NCI-H1092 treated with DMSO at 0.1 percent for 48 hours (cell line): ENCODE measurements at places on chromosomes 5 and 9.

GRCh38 chr5:108634617-108635288 is 112.9 kb upstream of the FER start:
- no peak for DNase-seq

DNA sequence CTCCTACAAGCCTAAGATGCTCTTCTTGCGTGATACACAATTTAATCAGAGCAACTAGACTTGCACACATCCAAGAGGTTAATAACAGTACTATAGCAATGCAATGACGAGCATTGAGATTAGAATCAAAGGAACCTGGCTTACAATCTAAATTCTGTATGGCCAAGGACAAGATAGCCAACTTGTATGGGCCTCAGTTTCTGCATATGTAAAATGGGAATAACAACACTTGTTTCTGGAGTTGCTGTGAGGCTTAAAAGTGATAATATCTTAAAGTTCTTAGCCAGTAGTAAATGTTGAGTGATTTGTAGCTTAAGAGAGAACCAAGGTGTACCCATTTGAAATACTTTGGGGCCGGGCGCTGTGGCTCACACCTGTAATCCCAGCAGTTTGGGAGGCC is 2.2 kb upstream of the PUM3 start:
- DNase-seq, result no peak

DNA sequence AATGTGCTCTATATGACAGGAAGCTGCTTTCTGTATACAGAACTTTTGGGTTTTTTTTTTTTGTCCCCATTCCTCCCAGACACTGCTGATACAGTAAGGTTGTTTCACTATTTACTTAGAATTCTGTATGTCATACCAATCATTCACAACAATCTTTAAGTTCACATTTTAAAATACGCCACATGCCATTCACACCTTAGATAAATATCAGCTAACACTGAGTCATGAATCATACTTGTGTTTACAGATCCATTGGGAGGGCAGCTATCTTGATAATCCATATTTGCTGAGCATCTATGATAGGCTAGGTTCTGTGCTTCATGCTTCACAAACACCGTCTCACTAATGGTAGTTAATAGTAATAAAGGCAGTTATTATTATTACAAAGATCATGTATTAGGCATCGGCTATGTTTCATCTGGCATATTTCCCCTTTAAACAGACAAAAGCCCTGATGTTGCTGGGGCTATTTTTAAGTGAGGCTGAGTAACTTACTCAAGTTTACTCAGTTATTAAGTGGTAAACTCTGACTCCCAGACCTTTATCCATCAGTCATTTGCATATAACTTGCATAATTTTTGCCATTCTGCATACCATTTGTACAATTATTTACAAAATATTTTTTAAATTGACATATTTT is 152.2 kb upstream of the HMHB1 start:
- DNase-seq, result no peak

GRCh38 chr5:98527846-98528245 is 245.6 kb upstream of the RGMB start:
- DNase-seq, result no peak

DNA sequence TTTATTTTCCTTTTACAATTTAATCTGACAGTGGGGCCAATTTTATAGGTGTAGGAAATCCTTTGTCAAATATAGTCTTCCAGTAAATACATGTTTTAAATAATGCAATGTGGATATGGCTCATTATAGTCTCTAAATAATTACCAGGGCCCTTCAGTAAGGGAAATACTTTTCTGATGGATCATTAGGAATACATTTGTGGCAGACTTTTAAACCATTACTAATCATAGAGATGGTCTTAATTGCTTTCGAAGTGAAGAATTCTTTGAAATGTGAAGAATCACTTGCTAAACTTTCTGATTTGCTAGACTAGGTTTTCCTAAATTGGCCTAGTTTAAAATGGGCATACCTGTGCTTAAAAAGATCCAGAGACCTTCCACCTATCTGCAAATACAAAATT is 105.6 kb upstream of the ELL2 start:
- no peak for DNase-seq

DNA sequence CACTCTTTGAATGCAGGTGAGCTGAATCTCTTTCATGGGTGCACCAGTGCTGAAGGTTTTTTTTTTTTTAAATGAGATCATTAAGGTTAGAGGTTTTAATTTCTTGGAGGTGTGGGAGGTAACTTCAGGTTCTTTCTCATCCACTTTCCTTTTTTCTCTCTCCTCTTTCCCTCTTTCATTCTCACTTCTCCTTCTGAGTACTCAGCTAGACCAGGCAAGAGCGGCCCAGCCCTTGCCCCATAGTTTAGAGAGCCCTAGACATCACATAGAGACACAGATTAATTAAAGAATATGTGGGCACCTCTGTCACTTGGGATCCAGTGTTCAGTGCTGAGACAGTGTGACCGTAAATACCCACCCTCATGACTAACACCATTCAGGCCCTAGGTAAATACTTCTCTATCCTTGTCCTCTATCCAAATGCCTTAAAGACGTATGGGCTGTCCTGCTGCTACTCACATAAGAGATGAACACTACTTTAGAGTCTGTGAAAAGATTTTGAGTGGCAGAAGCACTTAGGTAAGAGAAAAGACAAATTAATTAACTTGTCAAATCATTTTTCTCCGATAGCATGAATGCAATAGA is 174.1 kb downstream of the TLE4 start:
- DNase-seq, result no peak

GRCh38 chr9:129587487-129588262 is 33.2 kb downstream of the C9orf50 start:
- DNase-seq, result no peak

GRCh38 chr9:107620801-107621200 is 131.2 kb upstream of the KLF4 start:
- no peak for DNase-seq

- DNase-seq, result peak; percentile 90
These were observed 663 bp upstream of the SMIM27 start for GRCh38 chr9:32551276-32552051.

DNA sequence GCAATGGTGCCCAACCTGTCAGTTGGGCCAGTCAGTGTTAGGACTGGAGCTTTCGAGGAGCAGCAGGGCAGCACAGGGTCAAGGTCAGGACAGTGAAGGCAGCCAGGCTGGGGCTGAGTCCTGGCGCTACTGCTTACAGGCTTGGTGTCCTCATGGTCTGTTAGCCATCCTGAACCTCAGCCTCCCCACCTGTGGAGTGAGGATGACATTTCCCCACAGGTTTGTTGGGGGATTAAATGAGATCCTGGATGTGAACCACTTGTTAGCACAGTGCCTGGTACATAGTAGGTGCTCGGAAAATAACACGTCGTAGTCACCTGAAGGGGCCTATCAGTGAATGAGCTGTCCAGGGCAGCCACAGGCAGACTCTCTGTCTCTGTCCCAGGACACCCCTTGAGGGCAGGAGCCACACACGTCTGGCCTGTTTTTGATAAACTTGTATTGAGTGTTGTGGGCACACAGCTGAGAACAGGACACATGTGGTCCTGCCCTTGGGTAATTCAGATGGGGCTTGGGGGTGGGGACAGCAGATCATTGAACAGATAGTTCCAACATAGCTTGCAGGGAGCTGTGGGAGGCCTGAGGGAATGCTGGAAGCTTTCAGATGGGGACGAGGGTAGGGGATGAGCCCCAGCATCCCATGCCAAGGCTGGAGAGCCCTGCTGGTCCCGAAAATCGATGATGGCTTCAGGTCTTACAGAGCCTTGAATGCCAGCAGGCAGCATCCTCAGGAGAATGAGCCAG is 69.3 kb downstream of the AMBP start:
- no peak for DNase-seq

DNA sequence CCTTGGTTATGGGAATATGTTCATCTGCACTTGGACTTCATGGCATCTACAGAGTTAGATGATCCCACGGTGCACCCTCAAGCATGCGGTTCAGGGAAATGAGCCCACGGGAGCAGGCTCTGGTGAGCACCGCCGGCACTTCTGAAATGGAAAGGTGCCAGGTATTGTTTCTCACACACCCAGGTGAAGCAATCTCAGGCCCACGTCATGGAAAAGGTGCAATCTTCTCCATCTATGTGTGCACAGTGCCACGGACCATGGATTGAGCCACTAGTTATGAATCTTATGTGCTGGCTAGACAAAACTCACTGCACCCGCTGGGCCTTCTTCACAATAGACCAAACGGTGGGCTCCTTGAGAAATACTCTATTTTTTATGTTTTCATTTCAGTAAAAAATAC is 27.3 kb downstream of the IRX1 start:
- no peak for DNase-seq

DNA sequence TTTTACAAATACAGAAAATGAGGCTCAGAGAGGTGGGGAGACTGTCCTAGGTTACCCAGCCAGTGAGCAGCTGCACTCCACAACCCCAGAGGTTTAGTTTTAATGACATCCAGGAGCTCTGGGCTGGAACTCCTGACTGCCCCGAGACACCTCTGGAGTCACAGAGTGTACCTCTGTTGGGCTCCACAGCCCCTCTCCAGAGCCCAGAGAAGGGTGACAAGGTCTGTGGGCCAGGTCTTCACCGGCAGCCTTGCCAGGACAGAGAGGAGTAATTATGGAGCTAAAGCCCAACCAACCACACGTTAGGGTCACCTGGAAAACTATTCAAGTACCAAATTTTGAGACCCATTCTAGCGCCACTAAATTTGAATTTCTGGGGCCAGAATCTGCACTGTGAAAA is 11.1 kb downstream of the CDX1 start:
- no peak for DNase-seq

DNA sequence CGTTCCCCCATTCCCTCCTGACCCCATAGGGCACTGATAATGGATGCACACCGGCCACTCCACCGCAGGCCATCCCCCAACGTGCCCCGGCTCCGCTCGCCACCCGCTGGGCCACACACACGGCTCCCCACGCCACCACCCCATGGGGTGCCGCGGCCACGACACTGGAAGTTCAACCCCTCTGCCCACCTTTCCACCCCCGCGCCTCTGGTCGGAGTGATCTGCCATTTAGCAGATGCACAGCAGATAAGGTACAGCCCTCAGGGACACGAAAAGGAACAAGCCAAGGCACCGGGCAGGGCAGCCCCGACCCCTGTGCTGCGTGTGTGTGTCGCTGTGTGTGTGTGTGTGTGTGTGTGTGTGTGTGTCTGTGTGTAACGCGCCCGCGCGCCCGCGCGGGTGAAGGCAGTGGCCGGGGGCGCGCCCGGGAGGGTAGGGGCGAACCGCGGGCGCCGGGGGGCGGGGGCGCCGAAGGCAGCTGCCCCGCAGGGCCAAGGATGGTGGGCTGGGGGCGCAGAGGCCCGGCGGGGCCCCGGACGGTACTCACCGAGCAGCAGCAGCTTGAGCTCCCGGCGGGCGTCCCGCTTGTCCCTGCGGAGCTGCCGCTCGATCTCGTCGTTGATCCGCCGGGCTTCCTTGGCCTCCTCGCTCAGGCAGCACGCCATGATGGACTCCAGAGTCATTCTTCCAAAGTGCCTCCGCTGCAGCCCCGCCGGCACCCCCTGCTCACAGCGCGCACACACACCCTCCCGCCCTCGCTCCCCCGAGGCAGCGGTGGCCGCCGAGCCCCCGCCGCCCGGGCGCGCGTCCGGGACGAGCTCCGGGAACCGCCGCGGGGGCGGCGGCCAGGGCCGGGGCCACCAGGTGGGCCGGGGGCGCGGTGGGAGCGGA is 813 bp downstream of the GNAQ start:
- DNase-seq, result peak; percentile 40

GRCh38 chr5:74185599-74185998 is 454.9 kb downstream of the ENC1 start:
- DNase-seq, result peak; percentile 33

- no peak for DNase-seq
These were observed 15.0 kb upstream of the SHB start for GRCh38 chr9:38083858-38084555.

DNA sequence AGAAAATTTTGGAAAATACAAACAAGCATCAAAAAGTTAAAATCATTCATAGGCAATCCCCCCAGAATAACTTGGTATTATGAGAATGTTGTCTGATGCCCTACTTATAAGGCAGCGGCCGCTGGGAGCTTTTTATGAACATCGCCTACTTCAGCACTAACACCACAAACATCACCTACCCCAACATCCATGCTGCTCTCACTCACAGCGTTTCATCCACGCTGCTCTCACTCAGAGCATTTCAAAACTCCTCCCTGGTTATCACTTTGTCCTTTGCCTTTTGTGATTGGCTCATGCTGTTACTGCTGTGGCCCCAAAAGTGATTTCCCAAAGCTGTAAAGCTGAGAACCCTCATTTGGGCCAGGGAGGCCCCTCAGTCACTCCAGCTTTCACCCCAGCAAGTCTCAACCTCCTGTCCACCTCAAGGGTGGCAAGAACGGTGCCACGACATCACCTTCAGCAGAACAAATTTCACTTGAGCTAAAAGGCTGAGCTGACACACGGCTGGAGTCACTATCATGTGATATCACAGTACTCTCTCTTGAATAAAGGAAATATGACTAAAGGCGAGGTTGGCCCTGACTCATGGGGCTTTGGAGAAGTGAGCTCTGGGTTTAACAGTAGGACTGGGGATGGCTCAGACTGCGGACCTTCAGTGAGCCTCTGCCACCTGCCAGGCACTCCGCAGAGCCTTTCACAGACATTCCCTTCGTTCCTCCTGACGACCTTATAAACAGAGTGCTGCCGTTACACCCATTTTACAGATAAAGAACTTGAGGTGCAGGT is 25.2 kb downstream of the SHC3 start:
- DNase-seq, result no peak

GRCh38 chr9:18384066-18384465 is 89.9 kb upstream of the ADAMTSL1 start:
- no peak for DNase-seq

- no peak for DNase-seq
These were observed 69.5 kb upstream of the IER5L start for GRCh38 chr9:129247285-129248153.

- no peak for DNase-seq
These were observed 25.9 kb downstream of the SRP19 start for GRCh38 chr5:112886975-112887374.

DNA sequence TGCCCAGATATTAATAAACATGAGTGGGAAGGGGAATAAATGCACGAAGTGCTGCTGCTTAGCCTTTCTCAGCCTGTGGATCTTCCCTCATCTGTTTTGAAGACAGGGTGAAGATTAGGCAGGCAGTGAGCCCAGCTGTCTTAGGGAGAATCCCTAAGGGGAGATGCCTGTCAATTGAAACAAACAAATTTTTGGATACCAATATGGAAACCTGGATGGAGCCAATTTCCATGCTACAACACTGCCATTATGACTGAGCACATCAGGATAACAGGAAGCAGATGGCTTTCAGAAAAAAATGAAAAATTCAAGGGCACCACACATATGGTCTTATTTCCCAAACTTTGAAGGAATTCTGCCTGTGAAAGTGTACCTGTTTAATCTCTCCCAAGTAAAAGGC is 80.3 kb downstream of the HMHB1 start:
- no peak for DNase-seq

GRCh38 chr5:3346111-3346820 is 249.4 kb upstream of the IRX1 start:
- no peak for DNase-seq

- DNase-seq, result no peak
These were observed 14.1 kb downstream of the SPATA9 start for GRCh38 chr5:95668728-95669127.

- no peak for DNase-seq
These were observed 36.5 kb downstream of the CACNA1B start for GRCh38 chr9:137913771-137914767.

GRCh38 chr9:131442351-131442750 is 48.5 kb downstream of the PRRC2B start:
- DNase-seq, result no peak

GRCh38 chr5:56108246-56108645 is 113.5 kb upstream of the IL6ST start:
- no peak for DNase-seq
